CD4-positive, alpha-beta T cell (primary cell): ENCODE measurements at places on chromosomes 7 and 10.

GRCh38 chr10:62693306-62693705 lies 111.2 kb upstream of the ADO start:
- no peak for DNase-seq

DNA sequence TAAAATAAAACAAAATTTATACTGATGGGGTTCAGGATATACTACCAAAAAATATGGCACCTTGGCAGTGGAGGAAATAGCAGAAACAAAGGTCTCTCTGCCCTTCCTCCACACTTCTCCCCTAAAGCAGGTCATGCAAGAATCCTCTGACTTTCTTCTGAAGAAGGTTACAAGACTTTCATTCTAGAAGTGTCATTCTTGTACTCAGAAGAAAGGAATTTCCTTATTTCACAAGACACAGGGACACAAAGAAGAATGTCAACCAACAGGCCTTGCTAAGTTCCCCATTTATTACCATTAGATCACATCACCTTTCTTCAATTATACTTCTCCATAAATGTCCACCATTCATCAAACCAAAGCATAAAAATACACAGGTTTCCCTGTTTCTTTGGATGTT lies 470.2 kb downstream of the PAXIP1 start:
- no peak for DNase-seq

DNA sequence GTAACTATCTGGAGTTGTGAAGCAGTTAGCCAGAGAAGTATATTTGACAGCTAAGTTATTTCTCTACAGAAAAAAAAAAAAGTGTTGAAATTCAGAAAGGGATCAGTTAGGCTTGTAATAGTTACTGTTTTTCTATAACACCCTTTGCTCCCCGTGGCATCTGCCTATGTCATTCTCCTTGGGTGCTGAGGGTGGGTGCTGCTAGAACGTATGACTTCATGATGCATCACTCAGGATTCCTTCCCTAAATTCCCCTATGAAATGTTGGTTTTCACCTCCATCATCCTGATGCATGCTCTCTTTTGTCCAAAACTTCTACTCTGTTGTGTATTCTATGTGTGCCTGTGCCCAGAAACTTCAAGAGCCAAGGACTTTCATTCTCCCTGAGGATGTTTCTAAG lies 536.4 kb downstream of the GRM8 start:
- no peak for DNase-seq

GRCh38 chr10:93417921-93418320 lies 64.2 kb downstream of the MYOF start:
- no peak for DNase-seq

DNA sequence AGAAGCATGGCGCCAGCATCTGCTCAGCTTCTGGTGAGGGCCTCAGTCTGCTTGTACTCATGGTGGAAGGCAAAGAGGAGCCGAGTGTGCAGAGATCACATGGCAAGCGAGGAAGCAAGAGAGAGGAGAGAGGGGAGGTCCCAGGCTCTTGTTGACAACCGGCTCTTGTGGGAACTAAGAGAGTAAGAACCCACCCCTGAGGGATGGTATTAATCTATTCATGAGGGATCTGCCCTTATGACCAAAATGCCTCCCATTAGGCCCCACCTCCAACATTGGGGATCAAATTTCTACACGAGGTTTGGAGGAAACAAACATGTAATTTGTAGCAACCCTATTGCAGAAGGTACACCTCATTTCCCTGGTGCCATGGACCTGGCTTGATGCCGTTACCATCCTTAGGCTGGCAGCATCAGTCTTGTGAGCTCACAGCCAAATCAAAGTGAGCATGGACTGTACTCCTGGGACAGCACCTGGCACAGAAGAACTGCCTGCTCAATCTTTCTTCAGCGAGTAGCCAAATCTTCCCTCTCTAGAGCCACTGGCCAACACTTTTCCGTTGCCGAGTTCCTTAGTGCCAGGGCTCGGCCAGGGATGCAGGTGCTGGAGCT lies 6.5 kb downstream of the BTBD16 start:
- no peak for DNase-seq

DNA sequence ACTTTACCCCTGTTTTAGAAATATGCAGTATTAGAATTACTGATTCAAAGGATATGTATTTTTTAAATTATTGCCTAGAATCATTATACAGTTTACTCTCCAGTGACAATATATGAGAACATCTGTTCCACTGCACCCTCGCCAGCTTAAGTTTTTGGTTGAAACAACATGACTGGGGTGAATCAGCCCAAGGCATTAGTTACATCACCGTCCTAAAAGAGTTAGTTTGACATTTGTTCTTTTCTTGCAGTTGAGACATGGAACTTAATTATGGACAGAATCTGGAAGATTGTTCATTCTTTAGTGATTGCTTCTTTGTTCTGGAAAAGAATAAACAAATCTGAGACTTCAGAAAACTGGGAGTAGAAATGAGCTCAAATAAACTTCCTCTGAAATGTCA lies 167.3 kb upstream of the DKK1 start:
- no peak for DNase-seq

- no peak for DNase-seq
Measured at GRCh38 chr10:82150123-82150900, 275.3 kb downstream of the NRG3 start.

DNA sequence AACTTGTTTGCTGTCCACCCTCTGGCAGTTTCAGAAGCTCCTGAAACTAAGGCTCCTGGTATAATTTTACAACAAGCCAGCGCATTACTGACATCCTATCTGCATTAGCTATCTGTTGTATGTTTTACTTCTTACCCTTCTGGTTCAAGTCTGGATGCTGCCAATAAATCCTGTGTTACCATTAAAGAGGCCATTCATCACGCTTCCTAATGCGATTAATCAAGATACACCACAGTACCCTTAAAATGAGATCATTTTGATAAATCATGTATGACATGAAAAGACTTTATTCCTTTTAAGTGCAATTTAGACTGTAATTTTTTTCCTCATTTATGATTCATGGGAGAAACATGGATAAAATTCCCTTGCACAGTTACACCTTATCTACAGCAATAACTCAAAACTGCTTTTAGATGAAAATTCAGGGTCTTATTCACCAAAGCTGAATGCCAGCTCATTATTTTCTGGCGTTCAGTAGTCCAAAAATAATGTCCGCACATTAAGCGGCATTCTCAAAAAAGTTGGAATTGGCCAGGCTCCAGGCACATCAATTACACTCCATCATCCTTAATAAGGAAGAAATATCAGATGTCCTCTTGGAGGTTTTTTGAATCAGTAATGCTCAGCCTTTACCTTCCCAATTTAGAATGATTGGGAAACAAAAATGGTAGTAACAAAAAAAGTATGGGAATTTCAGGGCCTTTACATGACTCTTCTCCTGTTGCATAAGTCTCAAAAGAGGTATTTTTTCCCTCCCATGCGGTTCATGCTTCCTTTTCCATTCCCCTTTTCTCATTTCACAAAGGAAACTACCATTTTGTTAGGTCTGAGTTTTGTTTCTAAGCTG lies 878.5 kb downstream of the LRMDA start:
- DNase-seq, result no peak

DNA sequence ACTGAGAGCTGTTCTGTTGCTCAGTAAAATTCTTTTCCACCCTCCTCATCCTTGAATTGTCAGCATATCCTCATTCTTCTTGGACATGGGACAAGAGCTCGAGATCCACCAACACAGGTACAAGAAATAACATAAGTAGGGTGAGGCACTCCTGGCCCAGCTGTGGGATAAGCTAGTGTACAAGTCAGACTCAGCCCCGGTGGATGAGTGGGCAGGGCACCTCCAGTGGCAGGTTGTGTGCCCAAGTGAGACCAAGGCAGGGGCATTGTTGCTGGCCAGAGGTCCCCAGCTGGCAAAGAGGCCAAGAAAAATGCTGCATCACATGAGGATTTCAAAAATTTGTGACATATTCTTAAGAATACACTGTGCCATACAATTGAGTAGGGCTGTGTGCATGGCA lies 402.0 kb upstream of the ZWINT start:
- no peak for DNase-seq

DNA sequence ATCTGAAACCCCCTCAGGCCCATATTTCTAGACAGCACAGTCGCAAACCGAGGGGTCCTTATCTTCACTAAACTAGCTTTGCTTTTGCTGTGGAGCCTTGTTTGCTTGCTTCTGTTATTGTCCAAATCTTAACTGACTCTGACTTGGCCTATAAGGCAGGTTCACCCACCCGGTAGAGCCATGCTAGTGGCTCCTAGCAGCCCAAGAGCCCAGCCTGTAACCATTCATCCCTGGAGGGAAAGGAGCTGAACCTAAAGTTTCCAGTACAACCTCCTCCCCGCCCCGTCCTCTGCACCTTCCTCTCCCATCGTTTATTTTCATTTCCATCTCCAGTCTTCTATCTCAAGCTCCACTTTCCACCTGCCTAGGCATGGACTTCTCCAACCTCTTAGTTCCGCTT lies 345.7 kb downstream of the PTPRN2 start:
- no peak for DNase-seq

- no peak for DNase-seq
Measured at GRCh38 chr10:29064680-29065079, 224.2 kb upstream of the LYZL1 start.

- peak; percentile 14 for DNase-seq
Measured at GRCh38 chr10:59709395-59710125, at the start of gene SLC16A9. Gene SLC16A9 (minus strand): TSS chr10:59709850. CDS start chr10:59684291, 25,559 bp downstream.

GRCh38 chr10:110074298-110074697 lies 66.5 kb downstream of the ADD3 start:
- DNase-seq, result no peak

- no peak for DNase-seq
Measured at GRCh38 chr10:48708144-48708543, 23.5 kb downstream of the WDFY4 start.
